ENCODE measurements at places on chromosomes 12 and 14.

GRCh38 chr12:96015672-96016071 lies 19.5 kb upstream of the HAL start:
- DNase-seq = no peak

DNA sequence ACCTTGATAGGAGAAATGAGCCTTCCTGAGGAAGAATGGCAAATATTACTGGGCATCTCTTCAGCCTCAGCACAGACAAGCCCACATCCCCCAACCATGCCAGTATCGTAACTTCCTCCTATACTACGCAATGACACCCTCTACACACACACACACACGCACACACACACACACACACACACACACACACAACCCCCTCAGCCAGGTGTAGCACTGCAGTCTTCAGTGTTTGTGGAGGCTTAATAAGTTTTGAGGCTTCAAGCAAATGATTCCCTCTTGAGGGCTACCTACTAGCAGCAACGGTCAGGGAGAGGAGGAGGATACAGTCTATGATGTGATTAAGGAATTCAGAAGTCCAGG lies 1.6 kb downstream of the DGKA start:
- DNase-seq = peak; percentile 42

- DNase-seq = no peak
Observed at GRCh38 chr12:116876151-116876869, 4.9 kb downstream of the HRK start.

DNA sequence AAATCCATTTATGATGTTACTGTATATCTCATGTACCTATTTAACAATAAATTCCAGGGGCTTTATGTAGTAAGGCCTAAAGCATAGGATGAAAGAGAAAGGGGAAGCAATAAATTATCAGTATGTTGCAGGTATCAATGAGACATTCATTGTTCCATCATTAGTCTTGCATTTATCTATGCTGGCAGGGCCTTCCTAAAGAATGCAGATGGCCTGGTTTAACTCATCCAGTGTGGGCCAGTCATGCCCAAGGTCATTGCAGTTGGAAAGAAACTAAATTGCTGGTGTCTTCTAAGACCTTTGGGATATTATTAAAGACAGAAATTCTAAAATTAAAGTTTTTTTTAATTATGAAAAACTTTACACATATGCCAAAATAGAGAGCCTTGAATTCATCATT lies 98.3 kb downstream of the AVPR1A start:
- DNase-seq = no peak

GRCh38 chr12:104438134-104438533 lies 18.6 kb upstream of the CHST11 start:
- no peak for DNase-seq

DNA sequence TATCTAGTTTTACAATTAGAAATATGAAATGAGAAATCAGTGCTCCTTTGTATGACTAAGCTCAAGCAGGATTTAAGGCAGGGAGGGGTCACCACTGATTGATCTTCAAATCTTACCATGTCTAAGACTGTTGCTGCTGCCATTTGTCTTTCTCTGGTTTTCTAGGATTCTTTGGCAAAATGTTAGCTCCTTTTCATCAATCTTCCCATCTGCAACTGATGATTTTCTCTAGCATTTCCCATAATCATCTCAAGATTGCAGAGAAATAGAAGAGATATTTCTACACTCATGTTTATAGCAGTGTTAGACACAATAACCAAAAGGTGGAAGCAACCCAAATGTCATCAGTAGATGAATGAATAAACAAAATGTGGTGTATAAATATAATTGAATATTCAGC lies 175.0 kb downstream of the RAD51B start:
- DNase-seq = no peak

DNA sequence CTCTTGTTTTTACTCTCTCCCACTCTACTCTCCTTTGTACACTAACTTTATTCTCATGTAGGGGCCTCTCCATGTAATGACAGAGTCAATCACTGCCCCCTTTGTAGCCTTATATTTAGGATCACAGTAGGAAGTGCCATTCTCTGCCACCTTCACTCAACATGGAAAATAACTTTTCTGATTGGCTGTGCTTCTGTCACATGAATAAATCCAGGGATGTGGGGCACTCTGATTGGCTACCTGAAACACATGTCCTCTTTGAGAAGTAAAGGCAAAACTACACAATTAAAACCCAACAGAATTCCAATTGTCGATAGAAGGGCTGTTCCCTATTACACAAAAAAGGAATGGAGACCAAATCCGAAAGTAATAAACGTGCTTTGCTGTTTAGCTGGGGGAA lies at the start of gene RNASE9:
Gene RNASE9 (minus strand): TSS at position 87 of the 400 bp plus-strand sequence.
- no peak for DNase-seq

DNA sequence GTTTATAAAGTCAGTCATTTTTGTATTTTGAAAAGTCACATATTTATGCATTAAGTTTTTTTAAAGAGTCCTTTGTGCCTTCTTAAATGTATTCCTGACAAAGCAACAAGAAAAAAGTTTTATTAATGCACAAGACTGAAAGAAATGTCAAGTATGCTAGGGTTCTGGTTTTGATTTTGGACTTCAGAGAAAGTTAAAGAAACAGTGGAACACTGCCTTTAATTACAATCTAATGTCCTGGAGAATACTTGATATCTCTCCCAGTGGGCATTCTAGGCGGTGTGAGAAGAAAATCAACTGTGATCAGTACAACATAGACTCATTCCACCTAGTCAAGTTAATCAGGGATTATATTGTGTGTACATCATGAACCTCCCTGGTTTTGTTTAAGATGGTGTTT lies 49.9 kb downstream of the PRICKLE1 start:
- no peak for DNase-seq

- no peak for DNase-seq
Observed at GRCh38 chr12:114340231-114340630, 65.7 kb downstream of the TBX5 start.

DNA sequence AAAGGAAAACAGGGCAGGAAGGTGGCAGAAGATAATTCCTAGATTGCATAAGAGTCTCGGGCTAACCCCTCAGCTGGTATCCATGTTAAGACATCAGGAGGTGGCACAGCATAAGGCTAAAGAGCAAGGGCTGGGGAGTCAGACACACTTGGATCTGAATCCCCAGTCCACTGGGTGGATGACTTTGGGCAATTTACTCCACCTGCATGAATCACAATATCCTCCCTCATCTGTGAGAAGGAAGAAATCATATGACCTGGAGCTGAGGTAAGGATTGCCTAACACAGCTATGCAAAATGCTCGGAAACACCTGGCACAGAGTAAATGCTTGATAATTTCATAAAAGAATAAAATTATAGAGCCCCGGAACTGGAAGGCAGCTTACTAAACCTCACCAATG lies 217.9 kb downstream of the PIK3C2G start:
- no peak for DNase-seq

- DNase-seq = no peak
Observed at GRCh38 chr14:56115976-56116893, 2.0 kb upstream of the PELI2 start.

- no peak for DNase-seq
Observed at GRCh38 chr12:75727577-75727976, 216.2 kb upstream of the KRR1 start.

DNA sequence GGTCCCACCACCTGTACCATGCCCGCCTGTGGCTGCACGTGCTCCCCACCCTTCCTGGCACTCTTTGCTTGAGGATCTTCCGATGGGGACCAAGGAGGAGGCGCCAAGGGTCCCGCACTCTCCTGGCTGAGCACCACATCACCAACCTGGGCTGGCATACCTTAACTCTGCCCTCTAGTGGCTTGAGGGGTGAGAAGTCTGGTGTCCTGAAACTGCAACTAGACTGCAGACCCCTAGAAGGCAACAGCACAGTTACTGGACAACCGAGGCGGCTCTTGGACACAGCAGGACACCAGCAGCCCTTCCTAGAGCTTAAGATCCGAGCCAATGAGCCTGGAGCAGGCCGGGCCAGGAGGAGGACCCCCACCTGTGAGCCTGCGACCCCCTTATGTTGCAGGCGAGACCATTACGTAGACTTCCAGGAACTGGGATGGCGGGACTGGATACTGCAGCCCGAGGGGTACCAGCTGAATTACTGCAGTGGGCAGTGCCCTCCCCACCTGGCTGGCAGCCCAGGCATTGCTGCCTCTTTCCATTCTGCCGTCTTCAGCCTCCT lies 1.1 kb downstream of the INHBE start:
- DNase-seq = peak; percentile 88

DNA sequence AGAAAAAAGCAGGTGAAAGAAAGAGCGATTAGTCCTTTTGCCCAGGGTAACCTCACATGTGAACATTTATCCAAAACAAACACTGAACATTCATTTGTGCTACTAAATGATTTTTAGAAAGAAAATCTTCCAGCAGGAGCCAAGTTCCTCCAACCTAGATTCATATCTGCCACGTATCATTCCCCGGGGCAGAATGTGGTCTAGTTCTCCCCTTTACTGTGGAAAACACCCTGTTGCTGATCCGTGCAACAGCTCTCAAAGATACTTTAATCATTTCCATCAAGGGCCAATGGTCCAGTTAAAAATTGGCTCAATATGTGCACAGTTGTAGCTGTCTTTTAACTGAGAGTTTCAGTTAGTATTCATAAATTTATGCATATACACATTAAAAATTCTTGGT lies 479.1 kb downstream of the ATP23 start:
- peak; percentile 34 for DNase-seq

Data from OCI-M1 (cell line).